ENCODE measurements at places on chromosomes 1 and 21.

GRCh38 chr1:94970783-94971182 lies 43.9 kb upstream of the CNN3 start:
- DNase-seq: no peak

DNA sequence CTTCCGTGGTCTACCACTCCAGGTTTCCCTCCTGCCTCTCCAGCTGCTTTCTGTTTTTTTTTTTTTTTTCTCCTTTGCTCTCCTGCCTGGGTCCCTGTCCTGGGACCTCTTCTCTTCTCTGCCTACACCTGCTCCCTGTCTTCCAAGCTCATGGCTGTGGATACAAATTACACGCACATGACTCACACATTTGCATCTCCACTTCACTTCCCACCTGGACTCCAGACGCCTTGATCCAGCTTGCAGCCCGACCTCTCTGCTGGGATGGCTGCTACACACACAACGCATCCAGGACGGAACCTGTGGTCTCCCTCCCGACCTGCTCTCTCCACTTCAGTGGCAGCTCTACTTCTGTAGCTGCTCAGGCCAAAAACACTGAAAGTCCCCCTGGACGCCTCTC lies 44.4 kb upstream of the B3GALT5 start:
- DNase-seq: no peak

- no peak for DNase-seq
Observed at GRCh38 chr1:201125019-201125418, 2.0 kb downstream of the ASCL5 start.

DNA sequence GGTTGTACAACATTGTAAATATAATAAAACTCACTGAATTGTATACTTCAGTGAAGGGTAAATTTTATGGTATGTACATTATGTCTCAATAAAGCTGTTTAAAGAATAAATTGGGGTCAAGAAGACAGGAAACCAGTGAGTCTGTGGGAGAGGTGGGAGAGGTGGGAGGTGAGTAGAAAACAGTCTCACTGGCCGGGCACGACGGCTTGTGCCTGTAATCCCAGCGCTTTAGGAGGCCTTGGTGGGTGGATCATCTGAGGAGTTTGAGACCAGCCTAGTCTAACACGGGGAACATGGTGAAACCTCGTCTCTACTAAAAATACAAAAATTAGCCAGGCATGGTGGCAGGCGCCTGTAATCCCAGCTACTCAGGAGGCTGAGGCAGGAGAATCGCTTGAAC lies 4.2 kb downstream of the MTMR11 start:
- no peak for DNase-seq

GRCh38 chr1:45009956-45010854 lies 919 bp downstream of the HECTD3 start:
- DNase-seq: no peak

DNA sequence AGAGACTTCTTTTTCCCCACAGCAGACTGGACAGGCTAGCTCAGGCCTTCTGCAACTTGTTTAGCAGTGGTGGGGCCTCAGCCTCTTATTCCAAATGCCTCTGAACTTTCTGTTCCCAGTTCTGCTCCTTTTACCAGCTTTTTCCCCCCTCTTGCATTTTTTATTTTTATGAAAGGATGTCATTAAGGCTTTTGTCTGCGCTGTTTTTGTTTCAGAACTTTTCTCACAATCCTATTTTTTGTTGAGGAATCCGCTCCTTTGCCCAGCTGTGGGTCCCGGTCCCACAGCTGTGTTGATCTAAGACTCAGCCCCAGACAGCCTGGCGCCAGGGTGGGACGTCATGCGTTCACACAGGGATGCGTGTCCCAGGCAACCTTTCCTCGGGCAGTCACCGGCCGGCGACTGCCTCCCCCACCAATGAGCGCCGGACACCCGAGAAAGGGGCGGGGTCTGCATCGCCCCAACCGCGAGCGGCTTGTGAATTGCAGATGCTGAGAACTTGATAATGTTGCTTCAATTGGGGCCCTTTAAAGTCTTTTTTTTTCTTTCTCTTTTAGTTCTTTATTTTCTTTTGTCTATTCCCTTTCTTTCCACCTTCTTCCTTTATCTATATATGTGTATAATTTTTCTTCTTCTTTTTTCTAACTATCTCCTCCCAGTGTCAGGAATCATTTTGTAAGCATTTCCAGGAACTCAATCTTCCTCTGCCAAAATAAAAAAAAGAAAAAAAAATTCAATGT lies 3.0 kb upstream of the ID3 start:
- peak; percentile 97 for DNase-seq

DNA sequence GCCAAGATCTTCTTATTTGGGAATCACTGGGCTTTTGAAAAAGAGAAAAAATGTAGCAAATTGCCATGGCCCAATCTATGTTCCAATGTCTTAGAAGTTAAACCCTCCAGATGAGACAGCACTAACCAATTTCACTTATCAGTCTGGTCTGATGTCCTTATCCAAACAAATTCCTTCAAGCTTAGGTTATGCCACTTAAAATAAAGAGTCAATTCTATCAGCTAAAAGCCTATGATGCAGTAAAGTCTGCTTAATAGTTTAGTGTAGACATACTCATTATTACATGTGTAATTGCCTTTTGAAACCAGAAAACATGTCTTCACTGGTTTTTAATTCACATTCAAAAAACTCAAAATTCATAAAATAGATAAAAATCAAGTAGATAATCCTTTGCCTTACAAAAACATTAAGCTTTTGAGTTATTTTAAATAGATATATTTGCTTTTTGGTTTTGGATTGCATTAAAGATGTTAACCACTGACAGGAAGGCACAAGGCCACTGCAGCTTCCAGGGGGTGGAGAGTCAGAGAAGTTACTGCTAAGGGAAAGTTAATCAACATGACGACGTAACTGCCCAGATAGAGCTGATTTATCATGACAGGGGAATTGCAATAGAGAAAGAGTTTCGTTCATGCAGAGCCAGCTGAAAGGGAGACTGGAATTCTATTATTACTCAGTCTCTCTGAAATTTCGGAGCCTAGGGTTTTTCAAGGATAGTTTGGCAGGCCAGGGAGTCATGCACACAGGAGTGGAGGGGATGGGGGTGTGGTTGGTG lies 106.1 kb downstream of the MAP3K21 start:
- no peak for DNase-seq

- DNase-seq: no peak
Observed at GRCh38 chr21:38819719-38820159, 14.0 kb downstream of the ETS2 start.
